ENCODE measurements at places on chromosomes 7 and 10.

- DNase-seq: no peak
Observed at GRCh38 chr7:120961638-120962173, 11.1 kb downstream of the ING3 start.

- DNase-seq: no peak
Observed at GRCh38 chr7:24378871-24379616, 95.1 kb downstream of the NPY start.

DNA sequence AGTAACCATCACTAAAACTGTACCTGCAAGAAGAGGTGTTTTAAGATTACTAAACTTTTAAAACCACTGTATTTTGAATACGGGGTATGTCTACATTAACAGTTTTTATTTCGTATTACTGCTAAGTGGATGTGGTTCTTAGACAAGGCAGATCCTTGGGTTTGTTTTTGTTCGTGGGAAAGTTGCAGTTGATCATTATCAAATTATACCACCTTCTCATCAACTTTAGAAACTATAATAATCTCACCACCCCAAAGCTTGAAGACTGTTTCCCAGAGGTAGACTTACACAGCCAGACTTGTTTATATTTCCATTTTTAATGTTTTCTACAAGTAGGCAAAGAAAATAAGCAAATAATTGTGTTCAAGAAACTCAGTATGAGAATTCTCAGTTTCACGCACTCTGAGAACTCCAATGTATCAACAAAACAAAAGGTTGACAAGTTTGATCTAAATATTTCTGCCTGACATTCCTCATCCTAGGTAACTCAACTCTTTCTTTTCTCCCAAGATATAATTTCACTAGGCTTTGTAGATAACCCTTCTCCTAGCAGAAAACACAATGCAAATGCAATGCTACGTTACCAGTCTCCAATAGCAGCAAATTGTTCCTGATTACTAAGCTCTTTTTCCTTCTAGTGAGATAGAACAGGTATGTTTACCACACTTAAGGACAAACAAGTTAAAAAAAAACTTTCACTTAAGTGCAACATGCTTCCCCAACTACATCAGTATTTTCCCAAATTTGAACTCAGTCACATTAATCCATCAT, 36.0 kb downstream of the IGF2BP3 start:
- DNase-seq: no peak

- no peak for DNase-seq
Observed at GRCh38 chr10:125153703-125154490, 6.5 kb downstream of the CTBP2 start.

- DNase-seq: no peak
Observed at GRCh38 chr7:55515569-55516279, 56.6 kb downstream of the VOPP1 start.

- DNase-seq: no peak
Observed at GRCh38 chr10:74120911-74121310, 29.7 kb downstream of the AP3M1 start.

DNA sequence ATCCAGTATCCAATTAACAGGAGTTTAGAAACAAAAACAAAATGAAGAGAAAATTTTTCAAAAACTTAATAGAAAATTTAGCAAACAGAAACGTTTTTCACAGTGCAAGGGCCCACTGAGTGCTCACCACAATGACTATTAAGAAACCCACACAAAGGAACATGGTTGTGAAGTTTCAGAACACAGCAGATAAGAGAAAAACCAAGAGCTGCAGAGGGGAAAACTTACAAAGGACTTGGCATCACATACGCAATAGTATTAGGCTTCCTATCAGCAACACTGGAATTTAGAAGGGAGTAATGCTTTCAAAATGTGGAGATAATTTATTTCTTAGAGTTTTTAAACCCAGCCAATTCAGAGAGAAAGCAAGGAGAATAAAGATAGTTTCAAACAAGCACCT, 1.7 kb upstream of the C7orf25 start:
- DNase-seq: peak; percentile 10

DNA sequence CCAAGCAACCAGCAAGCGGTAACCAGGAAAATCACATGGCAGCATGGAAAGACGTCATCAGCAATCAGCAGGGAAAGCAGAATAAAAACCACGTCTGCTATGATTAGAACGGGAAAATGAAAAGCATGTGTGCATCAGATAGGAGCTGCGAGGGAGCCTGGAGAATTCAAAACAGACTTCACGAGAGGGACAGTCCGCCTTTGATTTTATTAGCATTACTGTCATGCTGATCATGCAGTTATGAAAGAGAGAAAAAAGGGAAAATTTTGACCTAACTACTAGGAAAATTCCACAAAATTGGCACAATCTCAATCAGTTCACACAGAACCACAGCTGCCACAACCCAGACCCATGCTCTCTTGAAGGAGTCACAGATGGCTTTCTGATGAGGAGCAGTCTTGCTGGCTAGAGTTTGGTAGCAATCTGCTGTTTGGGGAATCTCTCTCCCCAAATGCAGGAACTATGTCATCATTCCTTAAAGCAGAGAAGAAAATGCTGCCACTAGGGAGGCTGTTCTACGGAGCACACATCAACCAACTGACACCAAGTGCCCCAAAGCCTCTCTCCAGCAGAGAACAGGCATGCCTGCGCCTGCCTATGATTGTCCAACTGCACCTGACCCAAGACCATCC, 295.9 kb downstream of the TNS3 start:
- no peak for DNase-seq

DNA sequence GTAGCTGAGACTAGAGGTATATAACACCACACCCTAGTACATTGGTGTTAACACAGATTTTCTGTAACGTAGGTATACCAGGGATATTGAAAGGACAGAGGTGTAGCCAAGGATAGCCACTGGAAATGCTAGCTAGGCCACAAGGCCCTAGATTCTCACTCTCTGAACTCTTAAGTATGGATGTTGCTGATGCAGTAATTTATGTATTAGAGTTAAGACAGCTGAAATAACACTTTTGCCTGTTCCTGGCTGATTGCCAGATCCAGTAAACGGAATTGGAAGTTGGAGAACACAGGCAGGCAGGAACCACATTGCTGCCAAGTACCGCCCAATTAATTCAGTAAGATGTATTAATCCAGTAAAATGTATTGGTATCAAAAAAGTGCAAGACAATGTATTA, 1.8 kb downstream of the CALU start:
- no peak for DNase-seq

DNA sequence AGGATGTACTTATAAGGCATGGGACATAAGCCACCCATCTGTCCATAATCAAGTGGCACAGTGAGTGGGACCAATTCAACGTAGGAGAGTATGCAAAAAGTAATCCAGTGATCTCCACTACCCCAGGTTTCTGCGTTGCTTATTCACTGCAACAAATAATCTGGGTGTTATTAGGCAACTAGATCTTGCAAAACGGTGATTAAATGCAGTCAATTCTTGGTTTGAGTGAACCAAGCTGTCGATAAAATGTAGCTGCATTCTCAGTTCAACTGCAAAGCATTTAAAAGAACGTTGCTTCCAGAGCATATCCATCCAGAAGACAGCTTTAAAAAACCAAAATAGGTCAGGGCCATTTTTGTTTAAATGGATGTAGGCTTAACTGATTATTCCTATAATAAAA, 5.0 kb downstream of the LSMEM1 start:
- DNase-seq: no peak

DNA sequence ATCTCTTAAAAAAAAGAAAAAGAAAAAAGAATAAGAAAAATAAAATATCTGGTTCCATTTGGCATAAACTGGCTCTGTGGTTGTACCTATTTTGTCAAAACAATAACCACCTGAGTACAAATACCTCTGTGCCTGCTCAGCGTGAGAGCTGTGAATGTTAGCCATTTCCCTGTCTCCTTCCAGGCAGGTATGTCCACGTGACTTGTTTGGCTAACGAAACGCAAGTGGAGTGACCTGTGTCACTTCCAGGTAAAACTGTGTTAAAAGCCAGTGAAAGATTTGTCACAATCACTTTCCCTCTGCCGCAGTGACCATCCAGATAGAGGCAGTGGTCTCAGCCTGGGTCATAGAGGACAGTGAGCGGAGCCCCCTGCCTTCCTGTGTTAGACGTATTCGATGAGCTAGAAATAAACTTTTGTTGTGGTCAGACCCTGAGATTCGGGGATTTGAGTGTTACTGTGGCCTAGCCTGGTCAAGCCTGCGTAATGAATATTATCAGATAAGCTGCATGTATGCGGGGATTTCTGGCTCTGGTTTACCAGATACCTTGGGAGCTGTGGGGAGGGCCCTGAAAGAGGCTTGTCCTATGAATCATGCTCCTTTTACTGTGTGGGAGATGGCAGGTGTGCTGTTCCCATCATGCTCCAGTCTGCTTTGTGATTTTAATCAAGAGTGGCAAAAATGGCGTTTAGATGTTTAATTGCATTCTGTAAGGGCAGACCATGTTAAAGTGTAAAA, 3.8 kb downstream of the PTER start:
- no peak for DNase-seq

- peak; percentile 51 for DNase-seq
Observed at GRCh38 chr7:119270045-119270464, 1002.9 kb upstream of the KCND2 start.

DNA sequence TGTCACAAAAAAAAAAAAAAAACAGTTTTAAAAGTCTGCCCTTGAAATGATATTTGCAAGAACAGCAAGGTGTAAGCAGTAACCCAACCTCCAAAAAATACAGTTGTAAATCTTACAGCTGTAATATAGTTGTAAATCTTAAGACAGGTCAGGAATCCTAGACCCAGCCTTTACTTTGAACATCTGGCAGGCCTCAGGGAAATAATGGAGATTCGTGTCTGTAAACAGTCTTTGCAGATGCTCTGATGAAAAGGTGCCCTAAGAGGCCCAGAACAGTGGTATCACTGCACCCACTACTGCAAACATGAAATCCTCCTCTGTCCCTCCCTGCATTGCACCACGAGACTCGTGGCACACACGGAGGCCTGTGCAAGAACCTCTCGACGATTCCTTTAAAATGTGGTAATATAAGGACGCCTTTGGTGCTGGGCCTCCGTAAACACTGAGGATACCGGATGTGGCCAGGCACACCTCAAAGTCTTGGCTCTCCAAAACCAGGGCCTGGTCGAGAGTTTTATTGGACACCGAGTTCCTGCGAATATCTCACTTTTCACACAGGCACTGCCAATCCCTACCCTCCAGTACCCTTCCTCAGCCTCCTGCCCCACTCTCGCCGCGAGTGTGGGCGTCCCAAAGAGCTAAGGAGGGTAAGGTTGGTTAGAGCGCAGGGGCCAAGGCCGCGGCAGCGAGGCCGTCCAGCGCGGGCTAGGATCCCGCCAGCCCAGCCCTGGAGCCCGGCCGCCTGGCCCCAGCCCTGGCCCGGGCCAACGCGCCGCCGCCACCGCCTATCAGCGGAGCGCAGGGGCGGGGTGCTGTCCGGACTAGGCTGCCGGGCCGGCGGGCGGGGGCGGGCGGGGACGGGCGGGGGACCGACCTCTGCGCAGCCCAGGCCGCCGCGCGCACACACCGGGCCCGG, at the start of gene REEP3:
TSS of gene REEP3 (plus strand) at position 902 of the 916 bp plus-strand sequence. CDS start 145 bp downstream, outside the sequence.
- no peak for DNase-seq

DNA sequence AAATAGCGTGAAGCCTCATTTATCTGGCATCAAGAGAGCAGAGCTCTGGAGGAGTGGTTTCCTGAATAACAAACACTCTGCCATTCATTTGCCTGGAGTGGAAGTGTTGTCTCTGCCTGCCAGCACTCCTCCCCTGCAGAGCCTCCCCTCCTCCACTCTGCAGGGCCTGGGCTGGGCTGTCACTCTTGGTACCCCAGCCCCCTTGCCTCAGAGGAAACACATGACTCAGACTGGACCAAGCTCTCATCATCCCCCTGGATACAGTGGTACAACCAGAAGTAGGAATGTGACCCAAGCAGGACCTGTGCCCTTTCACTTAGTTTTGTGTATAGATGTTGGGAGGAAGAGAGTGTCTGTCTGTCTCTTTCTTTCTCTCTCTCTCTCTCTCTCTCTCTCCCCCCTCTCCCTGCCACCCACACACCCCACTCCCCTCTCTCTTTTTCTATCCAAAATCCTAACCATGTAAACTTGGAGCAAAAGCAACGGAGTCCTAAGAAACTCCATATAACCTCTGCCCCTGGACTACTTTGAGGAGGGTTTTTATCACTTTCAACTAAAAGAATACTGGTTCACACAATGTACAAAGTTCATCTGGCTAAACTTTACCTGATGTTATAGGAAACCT, 43.9 kb downstream of the DOCK4 start:
- no peak for DNase-seq

DNA sequence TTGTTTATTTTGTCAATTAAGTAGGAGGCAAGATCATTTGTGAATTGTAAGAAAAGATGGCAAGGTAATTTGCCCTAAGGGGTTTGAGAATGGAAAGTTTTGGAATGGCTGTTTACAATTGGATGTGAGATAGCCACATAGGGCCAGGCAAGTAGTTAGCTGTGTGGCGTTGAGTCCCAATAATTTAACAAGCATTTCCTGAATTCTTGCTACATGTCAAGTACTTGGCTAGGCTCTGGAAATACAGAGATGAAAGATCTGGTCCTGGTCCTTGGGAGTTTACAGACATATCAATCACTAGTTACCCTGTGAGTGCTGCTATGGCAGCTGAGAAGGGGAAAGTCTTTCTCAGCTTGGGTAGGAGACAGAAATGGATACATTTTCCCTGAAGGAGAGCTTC, 401.6 kb downstream of the SUGCT start:
- no peak for DNase-seq

DNA sequence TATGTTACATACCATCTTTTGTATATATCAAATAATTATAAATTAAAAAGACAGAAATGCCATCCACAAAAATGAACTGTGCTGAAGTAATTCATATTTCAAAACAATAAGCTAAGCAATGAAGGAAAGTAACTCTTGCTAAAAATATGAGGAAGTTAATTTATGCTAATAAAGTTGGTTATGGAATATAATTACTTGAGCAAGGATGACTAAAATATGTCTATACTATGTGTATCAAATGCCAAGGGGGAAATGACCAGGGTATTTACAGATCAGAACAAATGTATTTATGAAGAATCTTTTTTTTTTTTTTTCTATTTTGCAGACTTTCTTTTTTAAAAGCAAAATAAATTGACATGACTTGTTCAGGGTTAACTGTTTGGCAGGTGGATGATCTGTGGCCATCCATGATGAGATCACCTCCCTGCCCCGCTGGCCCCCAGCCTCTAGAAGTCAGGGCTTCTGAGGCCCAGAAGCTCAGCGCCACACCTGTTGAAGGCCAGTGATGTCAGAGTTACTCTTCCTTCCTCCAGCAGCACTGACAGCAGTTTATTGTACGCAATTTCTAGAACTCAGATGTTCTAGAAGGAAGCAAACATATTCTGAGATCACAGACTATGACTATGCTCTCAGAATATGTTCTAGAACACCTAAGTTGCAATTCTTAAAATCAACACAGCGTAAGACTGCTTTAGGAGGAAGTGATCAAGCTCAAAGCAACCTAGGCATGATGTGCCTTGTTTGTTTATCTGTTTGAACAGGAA, 196.1 kb upstream of the KLF14 start:
- no peak for DNase-seq

DNA sequence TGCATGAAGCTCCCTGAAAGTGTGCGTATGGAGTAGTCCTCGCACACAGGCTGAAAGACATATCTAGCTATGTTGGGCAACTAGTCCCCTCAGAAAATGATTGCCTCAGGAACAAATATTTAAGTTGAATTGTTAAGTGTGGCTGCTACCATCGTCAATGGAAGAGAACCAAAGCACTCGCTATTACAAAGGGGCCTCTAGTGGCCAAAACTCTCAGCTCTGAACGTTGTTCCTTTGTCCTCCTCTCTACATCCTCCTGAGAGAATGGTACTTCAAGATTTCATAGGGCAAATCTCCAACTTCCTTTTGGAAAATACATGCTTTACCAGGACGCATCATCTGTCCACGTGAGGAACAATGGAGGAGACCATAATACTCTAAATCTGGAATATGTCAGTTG, 209.9 kb downstream of the NRG3 start:
- DNase-seq: no peak
